ENCODE measurements at places on chromosomes 5 and 9.
A peak's percentile ranks its signal among the peaks of the same experiment; 100 is the strongest.

DNA sequence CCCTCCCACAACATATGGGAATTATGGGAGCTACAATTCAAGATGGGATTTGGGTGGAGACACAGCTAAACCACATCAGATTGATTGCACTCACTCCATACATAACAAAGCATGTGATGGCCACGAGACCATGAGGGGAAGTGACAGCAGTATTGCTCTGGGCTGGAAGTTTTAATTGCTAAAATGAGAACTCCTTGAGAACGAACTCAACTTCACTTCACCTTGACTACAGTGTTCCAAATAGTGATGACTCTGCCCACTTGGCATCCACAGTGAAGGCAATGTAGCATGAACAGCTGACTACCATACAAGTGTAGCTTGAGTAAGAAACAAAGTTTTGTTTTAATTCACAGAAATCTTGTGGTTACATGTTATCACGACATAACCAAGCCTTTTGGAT, 739 bp upstream of the SPINK7 start:
- no peak for DNase-seq

DNA sequence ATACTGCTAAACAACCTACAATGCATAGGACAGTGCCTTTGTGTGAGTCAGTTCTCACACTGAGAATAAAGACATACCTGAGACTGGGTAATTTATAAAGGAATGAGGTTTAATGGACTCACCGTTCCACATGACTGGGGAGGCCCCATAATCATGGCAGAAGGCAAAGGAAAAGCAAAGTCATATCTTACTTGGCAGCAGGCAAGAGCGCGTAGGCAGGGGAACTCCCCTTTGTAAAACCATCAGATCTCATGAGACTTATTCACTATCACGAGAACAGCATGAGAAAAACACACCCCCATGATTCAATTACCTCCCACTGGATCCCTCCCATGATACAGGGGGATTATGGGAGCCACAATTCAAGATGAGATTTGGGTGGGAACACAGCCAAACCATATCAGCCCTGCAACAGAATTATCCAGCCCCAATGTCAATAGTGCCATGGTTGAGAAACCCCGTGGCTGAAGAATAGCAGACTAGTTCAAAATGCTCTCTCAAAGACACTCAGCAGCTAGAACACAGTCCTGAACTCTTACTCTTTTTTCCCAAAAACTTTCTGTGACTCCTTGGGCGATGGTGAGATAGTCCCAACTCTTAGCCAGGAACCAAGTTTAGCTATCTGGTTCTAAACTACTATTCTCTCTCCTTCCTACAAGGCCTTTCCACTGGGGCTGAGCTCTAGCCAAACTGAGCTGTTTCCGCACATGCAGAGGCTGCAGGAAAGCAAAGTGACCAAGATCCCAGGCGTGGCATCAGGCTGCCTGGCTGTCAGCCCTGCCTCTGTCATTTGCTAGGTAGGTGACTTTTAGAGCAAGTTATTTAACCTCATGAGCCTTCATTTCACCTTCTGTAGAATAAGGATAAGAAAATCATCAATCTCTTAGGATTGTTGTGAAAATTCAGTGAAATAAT, 21.7 kb downstream of the FAT2 start:
- no peak for DNase-seq

GRCh38 chr5:137205231-137206027, 293.7 kb downstream of the SPOCK1 start:
- DNase-seq = peak; percentile 31

- DNase-seq = peak; percentile 68
These were observed 643.0 kb upstream of the RGMB start for GRCh38 chr5:98130261-98131035.

DNA sequence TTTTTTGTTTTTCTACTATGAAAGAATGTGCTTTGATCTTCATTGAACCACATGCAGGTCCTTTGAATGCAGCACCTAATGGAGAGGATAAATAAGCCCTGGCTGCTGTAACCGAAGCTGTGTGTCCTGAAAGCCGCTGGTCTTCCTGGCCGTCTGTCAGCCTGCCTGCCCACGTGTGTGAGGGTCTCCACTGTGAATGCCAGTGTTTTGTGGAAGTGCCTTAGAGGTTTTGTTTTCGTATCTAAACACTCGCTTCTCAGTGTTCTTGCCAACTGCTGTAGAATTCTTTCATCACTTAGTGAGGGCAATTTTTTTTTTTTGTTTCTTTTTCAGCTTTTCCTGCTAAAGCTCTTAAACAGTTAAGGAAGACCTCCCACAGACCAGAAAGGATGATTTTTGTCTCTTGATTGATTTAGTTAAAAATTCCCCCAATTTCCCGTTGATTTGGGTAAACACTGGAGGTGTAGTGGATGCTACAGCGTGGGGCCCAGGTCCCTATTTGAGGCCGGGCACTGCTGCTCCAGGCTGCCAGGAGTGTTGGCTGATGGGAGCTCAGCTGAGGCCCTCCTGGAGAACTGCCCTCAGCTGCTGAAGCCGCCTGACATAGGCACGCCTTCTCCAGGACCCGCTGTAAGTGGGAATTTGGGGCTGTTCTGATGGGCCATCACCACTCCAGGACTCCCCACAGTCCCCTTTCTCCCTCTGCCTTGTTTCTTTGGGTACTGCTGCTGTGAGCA, 29.2 kb upstream of the PTCH1 start:
- DNase-seq = peak; percentile 26

- DNase-seq = no peak
These were observed 85.6 kb upstream of the GHR start for GRCh38 chr5:42337607-42338006.

- peak; percentile 30 for DNase-seq
These were observed 735.6 kb upstream of the RIOK2 start for GRCh38 chr5:97918620-97919019.

DNA sequence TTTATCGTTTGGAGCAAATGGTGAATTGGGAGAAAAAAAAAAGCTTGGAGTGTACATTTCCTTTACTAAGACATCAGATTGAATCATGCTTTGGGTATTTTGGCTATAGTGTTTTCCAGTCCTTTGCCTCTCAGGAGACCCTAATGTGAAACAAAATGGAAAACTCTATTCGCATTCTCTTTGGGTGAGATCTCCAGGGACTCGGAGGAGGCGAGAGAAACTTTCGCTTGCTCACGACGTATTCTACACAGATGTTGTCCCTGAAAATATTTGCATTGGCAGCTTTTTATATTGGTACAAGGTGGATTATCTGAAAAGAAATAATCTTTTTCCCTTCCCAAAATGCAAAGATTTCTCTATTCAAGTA, 1240.1 kb upstream of the WWC1 start:
- no peak for DNase-seq

DNA sequence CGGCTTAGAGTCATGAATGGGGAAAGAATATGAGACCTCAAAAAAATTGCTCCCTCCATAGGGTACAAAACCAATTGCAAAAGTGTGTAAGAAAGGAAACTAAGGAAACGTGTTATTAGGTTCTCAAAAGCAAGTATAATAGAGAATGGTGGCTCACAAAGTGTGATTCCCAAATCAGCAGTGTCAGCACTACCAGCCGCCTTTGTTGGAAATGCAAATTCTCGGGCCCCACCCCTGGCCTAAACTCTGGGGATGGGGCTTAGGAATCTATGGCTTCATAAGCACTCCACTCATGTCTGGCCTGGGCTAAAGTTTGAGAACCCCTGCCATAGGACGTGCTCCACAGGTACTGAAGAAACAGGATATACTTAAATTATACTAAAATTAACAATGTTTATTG, 1.6 kb upstream of the CCDC69 start:
- DNase-seq = no peak

DNA sequence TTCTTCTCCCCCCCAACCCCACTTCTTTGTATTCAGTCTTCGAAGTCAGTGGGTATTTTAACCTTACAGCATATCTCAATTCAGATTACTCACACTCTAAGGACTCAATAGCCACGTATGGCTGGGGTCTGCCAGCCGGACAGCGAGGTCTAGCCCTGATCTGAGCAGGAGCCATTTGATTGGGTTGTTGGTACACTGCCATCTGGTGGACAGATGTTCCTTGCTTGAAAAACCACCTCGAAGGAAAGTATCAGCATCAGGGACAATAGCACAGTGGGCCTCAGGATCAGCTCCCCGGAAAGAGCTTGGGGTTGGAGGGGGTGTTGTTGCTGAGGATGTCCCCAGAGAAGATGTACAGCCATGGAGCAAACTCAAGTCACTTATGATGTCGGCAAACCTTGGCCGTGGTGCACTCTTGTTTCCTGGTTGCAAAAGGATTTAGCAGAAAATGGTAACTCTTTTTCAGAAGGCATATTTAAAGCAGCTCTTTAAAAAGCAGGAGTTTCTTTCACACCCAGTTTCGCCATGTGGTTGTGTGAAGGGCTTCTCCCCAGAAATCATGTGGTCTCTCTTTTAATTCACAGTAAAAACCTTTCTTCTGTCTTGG, 31.7 kb upstream of the KCNMB1 start:
- DNase-seq = peak; percentile 71

DNA sequence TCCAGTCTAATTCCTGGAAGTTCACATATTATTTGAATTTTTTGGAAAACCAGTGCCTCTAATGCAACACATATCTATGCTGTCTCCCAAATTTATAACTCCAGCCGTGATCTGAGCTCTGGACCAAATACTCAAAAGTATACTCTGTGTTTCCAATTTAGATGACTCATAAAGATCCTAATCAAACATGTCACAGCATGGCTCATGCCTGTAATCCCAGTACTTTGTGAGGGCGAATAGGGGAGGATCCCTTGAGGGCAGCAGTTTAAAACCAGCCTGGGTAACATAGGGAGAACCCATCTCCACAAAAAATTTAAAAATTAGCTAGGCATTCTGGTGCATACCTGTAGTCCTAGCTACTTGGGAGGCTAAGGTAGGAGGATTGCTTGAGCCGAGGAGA, 388.0 kb downstream of the CDH12 start:
- DNase-seq = no peak

DNA sequence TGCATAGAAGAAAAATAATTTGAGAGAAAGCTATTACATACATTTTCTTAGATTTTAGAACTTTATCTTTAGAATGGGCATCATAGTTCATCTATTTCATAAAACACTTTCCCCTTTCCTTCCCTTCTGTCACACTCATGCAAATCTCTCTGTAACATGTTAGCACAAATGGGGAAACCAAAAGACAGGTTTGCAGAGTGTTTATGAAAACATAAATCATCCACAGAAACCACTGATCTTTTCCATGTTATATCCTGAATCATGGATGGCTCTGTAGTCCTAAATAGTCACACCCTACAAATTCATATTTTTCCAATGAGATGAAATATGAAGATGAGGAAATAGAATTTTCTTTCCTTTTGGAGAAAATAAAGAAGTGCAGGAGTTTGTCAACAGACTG, 122.9 kb upstream of the PTGER4 start:
- DNase-seq = no peak

DNA sequence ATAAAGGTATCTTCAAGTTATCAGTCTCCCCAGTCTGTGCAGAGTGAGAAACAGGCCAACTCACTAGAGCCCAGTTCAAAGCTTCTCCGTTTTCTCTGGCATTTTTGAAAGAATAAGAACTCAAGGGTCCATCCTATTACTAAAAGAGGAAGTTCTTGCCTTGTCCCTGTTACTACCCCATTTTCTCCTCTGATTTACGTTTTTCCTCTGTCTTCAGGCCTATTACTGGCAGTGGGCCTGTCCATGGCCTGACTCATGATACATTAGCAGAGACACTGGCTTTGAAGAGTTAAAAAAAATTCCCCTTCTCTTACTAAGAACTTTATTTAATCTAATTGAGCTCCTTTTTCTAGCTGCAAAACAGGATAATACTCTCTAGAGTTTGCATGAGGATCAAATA, 624.0 kb upstream of the KLF4 start:
- no peak for DNase-seq

- DNase-seq = no peak
These were observed 6.5 kb downstream of the ALDH1A1 start for GRCh38 chr9:72946318-72946717.

- no peak for DNase-seq
These were observed 7.4 kb upstream of the FBXO10 start for GRCh38 chr9:37583522-37584121.

GRCh38 chr9:123697686-123698085, 232.2 kb downstream of the DENND1A start:
- DNase-seq = no peak

GRCh38 chr9:109779711-109780452, at the start of gene PALM2AKAP2:
TSS of gene PALM2AKAP2 (plus strand) at chr9:109780198. CDS start at chr9:109780489, 291 bp downstream.
- peak; percentile 66 for DNase-seq

DNA sequence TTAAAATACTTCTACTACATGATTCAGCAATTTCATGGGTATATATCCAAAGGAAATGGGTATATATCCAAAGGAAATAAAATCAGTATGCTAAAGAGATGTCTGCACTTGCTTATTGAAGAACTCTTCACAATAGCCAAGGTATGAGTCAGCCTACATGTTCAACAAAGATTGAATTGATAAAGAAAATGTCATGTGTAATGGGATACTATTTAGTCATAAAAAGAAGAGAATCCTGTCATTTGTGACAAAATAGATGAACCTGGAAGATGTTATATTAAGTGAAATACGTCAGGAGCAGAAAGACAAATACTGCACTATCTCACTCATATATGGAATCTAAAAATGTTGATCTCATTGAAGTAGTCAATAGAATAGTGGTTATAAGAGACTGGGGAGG, 944.5 kb upstream of the CTNND2 start:
- no peak for DNase-seq
